T follicular helper cell (primary cell): ENCODE measurements at places on chromosomes 6 and 20.

GRCh38 chr6:89118931-89119330 lies 1.1 kb upstream of the SRSF12 start:
- no peak for DNase-seq

GRCh38 chr6:161503570-161503969 lies 229.7 kb upstream of the AGPAT4 start:
- DNase-seq: no peak

DNA sequence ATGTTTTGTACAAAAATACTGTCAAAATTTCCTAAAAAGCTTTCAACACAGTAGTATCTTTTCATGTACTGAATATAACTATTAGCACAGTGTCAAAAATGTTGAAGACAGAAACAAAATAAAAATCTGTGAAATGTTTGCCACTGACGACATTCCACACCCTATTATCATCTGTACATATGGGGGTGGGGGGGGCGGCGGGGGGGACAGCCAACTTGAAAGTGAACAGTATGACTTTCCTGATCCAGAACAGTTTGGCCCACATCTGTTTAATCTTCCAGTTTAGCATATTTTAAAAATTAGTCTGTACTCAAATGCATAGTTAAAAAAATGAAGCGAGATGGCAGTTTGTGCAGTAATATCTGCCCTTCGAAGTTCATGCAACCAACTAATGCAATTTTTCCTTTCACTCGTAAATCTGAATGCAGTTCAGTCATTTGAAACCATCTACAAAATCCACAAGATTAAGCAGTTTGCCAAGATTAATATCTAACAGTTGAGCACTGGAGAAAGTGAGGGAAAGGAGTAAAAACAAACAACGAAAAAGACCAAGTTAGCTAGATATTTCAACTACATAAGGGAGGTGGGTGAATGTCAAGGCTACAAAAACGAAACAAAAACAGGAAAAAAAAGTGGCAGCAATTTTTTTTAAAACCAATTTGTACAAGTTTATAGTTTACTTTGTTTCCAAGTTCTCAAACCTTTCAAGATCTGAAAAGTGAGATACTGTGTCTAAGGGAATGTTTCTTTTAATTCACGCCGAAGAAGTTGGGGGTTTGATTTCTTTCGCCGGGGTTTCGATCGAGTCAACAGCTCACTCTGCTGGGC lies 1.9 kb downstream of the CITED2 start:
- no peak for DNase-seq

- no peak for DNase-seq
These were observed 143.5 kb upstream of the AKAP12 start for GRCh38 chr6:151096255-151096612.

DNA sequence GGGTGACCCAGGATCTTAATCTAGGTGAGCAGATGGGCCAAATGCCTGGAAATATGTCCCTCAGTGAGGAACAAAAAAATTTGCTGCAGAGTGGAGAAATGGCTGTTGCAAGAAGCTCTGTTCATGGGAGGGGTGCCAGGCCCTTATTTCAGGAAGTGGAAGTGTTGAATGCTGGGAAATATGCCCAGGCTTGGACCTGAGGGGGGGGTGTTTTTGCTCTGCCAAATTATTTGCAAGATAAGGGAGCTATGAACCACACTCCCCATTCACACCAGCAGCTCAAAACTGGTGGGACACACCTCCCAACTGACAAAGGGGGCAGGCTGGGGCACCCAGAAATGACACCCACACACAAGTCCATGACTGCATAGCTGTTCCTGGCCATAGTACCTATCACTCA lies 8.7 kb downstream of the CST4 start:
- no peak for DNase-seq

DNA sequence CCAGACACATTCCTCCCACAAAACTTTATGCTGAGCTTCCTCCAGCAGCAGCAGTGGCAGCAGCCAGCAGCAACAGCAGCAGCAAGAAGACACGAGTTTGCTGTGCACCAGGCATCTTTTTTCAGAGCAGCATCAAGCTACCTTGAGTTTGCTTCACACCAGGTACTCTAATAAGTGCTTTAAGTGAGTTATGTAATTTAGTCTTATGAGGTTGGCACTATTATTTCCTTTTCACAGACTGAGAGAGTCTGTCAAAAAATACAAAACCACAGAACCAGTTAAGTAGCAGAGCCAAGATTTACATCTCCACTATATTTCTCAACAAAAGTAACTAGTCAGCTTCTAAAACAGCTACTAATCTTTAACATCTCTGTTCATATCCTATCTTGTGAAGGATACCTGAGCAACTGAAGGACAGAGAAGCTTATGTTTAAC lies 23.7 kb downstream of the RANBP9 start:
- no peak for DNase-seq

DNA sequence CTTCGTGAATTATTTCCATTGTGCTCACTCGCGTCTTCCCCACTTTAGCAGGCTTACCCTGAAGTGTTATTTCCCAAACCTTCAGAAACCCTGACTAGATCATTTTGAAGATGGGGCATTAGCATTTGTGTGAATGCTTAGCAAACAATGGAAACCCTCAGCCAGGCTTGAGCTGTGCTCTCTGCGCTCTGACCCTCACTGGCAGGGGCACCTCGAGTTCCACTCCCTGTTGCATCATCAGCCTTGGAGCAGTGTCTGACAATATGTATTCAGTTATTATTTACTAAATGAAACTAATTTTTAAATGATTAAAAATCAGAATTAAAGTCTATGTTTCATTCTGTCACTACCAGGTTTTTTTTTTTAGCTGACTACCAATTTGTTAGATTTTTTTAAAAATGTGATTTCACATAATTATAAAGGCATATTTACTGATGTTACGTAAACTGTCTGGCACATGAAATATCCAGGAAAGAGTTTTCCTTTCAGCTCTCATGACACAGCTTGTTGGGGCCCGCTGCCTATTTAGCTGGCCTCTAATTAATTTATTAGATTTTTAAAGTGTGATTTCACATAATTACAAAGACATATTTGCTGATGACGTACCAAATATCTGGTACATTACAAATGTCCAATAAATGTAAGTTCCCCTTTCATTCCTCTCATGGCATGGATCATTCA lies 155.2 kb downstream of the PACRG start:
- no peak for DNase-seq

DNA sequence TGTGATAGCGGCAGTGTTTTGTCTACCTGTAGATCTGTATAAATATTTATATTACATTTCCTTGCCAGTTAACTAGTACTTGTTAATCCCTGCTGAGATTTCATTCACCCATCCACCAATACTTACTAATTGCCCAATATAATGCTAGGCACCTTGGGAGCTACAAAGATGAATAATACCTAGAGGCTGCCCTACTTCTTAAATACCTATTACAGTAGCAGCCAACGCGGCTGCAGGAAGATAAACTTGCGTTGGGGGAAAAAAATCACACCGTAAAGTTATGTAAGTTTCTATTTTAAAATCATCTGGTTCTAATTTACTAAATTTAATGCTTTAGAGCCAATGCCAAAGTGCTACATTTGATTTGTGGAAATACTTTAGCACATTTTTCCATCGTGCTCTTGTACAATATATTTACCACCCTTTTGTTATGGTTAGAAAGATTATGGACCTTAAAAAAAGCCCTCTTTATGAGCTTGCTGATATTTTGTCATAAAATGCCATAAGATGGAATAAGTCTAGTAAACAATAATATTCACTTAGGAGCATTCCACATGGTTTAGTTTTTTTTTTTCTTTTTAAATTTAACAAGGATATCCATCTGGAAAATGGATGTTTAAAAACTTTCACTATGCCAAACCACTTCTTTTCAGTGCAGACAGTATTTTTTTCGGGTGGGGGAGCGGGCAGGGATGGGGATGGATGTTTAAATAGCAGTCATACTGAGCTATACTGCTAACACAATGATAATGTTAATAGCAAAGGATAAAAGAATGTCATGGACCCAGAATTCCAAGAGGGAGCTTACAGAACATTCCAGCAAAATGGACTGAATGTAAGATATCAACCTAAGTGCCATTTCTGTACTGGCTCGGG lies 13.2 kb upstream of the NEDD9 start:
- no peak for DNase-seq

DNA sequence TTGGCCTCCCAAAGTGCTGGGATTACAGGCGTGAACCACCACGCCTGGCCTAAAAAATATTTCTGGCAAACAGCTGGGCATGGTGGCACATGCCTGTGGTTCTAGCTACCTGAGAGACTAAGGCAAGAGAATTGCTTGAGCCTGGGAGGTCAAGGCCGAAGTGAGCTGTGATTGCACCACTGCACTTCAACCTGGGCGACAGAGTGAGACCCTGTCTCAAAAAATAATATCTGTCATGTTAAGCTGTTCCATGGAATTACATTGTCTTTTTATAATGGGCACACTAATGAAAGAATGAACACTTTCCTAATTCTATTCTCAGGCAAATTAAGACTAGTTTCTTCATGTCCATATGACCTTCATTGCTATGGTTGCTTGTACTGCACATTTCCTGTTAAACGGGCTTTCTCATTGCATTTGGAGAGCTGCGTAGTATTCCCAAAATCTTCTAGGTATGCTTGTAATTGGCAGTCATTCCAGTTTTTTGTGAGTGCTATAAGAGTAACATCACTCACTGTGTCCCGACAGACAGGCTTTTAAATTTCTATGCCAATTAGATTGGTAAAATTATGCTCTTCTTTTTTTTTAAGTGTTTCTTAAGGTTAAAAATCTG lies 12.1 kb downstream of the AMD1 start:
- DNase-seq: no peak

- peak; percentile 2 for DNase-seq
These were observed 124.2 kb upstream of the PTPN1 start for GRCh38 chr20:50385733-50386640.

DNA sequence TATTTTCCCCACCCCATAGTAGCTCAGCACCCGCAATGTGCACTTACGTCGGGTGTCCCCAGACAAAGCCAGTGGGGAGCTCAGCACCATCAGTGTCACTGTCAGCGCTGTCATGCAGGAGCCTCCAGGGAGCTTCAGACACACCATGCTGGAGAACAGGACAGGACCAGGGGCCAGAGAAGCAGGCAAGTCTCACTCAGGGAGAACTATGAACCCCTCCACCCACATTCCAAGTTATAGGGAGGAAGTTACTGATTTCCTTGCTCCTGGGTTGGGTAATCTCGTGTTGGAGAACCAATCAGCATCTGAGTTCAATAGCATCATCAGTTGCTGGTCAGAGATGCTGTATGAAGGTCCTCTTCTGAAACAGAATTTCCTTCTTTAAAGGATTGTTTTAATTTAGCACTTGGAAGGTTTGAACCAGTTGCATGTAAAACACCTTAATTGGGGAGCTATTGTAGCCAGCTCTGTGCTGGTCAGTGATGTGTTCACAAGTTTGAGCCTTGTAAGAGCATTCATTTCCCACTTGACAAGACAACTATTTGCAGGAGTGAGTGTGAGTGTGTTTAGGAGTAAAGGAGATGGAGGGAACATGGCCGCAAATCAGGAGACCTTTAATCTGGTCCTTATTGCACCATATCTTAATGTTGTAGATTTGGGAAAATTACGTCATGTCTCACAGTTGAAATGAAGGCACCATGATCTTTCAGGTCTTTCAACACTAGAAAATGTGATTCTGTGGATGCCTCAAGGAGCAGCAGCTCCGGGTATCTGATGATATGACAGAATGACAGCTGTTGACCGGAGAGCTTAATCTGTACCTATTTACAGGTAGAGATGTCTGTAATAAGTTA lies at the start of gene HLA-DRB1:
TSS of gene HLA-DRB1 (minus strand) at position 253 of the 854 bp plus-strand sequence. CDS start at position 147, 106 bp downstream.
- DNase-seq: no peak

GRCh38 chr6:79546186-79546585 lies 9.0 kb upstream of the LCA5 start:
- no peak for DNase-seq

DNA sequence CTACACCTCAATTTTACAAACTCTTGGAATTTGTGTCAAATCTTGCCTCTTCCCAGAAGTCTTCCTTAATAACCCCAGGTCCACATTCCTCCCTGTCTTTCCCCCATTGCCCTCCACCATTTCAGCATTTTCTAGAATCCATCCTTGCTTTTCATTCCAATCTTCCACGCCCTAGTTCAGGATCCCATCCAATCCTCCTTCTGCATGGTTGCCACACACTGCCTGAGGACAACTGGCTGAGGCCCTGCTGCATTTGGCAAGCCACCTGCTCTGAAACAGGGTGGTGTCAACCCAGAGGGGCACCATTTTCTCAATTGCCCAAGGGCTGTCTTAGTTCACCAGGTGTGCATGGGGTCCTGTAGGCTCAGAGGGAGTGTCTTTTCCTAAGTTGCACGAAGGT lies 37.9 kb upstream of the RFPL4B start:
- no peak for DNase-seq

DNA sequence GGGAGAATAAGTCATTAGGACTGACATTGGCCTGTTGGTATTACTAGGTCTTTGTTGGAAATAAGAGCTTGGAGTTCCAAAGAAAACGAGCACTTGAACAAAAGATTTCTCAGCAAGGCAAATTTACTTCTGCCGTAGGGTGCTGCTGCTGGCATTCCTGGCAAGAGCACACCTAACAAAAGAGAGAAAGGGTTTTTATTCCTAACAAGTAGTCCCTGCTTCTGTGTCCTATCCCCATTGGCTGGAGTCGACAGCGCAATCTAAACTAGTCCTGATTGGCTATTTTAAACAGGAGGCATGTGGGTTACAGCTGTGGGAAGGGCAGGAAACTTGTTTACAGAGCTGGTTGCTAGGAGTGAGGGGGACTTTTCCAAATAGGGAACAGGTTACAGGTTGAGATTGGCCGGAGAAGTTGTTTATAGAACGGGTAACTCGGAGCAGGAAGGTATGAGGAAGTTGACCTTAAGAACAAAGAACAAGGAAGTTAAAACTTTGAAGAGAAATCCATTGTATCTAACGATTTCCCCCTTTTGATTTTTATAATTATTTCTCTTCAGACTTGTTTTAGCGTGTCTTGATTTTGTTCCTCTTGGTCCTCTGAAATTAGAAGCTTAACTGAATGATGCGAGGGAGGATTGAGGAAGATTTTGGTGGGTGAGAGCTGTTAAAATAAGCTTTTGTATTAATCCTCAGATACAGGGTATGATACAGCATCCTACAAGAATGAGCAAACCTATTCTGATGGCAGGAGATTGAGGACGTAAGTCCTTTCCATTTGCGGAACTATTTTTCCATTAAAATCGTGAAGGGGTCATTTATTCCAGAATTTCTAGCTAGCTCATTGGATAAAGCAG lies 3.4 kb upstream of the ZNFX1 start:
- DNase-seq: no peak
